ENCODE measurements at places on chromosomes 2 and 18.

DNA sequence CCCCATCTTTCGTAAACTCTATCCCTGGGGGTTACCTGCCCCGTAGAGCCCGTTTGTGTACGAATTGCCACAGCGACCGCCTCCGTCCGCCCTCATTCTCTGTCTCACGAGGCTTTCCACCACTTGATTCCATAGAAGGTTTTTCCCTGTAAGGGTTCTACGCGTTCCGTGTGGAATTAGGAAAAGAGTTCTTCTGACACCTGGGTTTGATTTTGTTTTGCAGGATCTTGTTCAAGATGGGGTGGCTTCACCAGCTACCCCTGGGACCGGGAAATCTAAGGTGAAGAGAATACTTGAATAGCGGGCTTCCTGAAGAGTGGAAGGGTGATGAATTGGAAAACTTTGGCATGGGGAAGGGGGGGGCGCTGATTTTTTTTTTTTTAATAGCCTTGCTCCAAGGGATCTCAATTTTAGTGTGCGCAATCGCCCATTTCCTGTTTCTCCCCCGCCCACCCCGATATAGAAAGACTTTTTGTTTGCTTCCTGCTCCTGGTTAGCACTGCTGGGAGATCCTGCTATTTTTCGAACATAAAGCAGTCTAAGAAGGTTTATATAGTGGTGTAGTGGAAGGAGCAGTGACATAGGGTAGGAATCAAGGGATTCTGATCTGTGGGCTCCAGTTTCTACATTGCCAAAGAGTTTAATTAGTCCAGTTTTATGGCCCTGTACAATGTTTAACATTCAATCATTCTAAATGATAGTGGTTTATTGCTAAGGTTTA is 564 bp downstream of the GCC2 start:
- peak; percentile 61 for DNase-seq

- DNase-seq: no peak
These were observed 11.2 kb downstream of the CELF4 start for GRCh38 chr18:37554399-37554787.

GRCh38 chr2:127678531-127678930 is 3.2 kb upstream of the LIMS2 start:
- DNase-seq: no peak

- DNase-seq: peak; percentile 42
These were observed 212.3 kb downstream of the SNTG2 start for GRCh38 chr2:1162768-1163584.

- no peak for DNase-seq
These were observed 6.9 kb downstream of the ATP6V1B1 start for GRCh38 chr2:70942396-70943204.

DNA sequence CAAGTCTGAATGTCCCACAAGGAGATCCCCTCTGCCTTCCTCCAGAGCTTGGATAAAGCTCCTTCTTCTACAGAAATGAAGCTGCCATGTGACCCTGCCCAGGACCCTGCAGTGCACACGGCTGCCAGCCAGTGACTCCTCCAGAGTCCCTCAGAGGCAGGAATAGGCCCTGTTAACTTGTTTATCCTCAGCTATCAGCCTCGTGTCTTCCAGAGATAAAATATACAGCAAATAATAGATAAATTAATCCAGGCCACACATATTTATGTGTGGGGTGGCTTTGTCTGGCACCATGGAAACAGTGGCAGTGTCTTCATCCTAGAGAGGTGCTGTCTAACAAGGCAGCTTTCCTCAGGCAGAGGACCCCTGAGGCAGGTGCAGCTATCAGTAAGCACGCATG is 66.7 kb downstream of the TMEM18 start:
- no peak for DNase-seq

- DNase-seq: no peak
These were observed 78.4 kb upstream of the EFEMP1 start for GRCh38 chr2:56001947-56002346.

- DNase-seq: no peak
These were observed 203.7 kb downstream of the HDAC4 start for GRCh38 chr2:239197146-239197545.

GRCh38 chr2:72979896-72980295 is 62.6 kb downstream of the EMX1 start:
- peak; percentile 93 for DNase-seq

- peak; percentile 37 for DNase-seq
These were observed 963.6 kb downstream of the SOCS6 start for GRCh38 chr18:71252351-71252865.

GRCh38 chr2:170821531-170822289 is 5.0 kb downstream of the GAD1 start:
- DNase-seq: no peak

GRCh38 chr2:165328272-165328671 is 89.1 kb downstream of the SCN2A start:
- DNase-seq: peak; percentile 29

- DNase-seq: no peak
These were observed 180.9 kb downstream of the FIGN start for GRCh38 chr2:163554864-163555263.

GRCh38 chr2:233414273-233414654 is 60.0 kb downstream of the DGKD start:
- no peak for DNase-seq

- peak; percentile 38 for DNase-seq
These were observed 1029.1 kb upstream of the KLHL29 start for GRCh38 chr2:22355816-22356433.

GRCh38 chr2:41723526-41723925 is 324.3 kb upstream of the PKDCC start:
- no peak for DNase-seq

- DNase-seq: peak; percentile 86
These were observed 284.5 kb downstream of the PRKCE start for GRCh38 chr2:45935791-45936622.

DNA sequence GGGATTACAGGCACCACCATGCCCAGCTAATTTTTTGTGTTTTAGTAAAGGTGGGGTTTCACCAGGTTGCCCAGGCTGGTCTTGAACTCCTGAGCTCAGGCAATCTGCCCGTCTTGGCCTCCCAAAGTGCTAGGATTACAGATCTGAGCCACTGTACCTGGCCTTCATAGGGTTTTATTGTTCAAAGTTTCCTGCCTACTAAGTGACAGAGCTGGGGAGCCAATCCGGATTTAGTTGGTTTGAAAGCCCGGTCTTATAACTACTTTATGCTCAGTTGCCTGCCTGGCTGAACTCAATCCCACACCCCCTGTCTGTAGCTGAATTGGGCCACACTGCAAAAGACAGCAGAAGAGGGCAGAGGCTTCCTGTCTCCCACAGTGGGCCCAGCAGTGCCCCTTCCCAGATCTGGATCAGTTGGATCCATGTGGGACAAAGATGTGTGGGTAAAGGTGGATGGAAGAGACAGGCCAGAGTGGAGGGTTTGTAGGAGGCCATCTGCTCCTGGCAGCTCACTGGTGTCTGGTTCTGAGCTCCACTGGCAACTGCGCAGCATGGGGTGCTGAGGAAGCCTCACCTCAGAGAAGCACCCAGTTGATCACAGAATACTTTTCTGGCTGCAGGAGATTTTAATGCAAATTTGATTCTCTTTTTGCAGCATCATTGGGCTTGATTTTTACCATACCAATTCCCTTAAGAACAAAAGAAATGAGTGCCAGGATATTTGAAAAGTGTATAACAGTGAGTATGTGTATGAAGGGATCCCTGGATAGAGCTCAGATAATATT is 144.9 kb downstream of the DDX1 start:
- no peak for DNase-seq

GRCh38 chr2:73368781-73369180 is 16.9 kb upstream of the ALMS1 start:
- DNase-seq: peak; percentile 19

GRCh38 chr2:188734691-188735090 is 239.5 kb upstream of the COL3A1 start:
- DNase-seq: no peak

DNA sequence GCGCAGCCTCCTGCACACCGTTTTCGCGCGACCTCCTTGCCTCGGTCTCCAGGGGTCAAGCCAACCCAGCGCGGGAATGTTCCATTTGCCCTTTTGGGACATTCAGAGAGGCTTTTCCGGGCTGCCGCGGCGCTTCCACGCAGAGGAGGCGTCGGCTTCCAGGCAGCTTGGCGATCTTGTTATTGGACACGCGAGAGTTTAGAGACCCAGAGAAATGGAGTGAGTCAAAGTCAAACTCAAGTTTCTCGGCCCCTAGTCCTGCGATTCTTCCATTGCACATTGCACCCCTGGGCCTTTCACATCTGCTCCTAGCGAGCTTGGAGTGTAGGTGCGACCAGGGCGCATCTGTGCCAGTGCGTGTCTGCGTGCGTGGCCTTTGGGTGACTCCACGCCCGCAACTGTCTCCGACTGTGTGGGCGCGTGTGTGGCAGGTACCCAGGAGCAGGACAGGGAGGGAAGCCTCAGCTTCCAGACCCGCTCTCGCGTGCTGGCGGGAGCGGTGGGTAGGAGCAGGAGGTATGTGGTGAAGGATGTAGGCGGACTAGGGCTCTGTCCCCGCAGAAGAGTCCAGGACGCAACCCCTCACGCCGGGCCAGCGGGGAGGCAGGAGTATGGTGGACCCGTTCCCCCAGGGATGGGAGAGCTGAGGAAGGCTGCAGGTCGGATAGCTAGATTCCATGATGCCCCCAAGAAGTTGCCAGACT is 13.5 kb downstream of the SIX3 start:
- no peak for DNase-seq

GRCh38 chr2:218186876-218187275 is 20.1 kb upstream of the CXCR1 start:
- no peak for DNase-seq

DNA sequence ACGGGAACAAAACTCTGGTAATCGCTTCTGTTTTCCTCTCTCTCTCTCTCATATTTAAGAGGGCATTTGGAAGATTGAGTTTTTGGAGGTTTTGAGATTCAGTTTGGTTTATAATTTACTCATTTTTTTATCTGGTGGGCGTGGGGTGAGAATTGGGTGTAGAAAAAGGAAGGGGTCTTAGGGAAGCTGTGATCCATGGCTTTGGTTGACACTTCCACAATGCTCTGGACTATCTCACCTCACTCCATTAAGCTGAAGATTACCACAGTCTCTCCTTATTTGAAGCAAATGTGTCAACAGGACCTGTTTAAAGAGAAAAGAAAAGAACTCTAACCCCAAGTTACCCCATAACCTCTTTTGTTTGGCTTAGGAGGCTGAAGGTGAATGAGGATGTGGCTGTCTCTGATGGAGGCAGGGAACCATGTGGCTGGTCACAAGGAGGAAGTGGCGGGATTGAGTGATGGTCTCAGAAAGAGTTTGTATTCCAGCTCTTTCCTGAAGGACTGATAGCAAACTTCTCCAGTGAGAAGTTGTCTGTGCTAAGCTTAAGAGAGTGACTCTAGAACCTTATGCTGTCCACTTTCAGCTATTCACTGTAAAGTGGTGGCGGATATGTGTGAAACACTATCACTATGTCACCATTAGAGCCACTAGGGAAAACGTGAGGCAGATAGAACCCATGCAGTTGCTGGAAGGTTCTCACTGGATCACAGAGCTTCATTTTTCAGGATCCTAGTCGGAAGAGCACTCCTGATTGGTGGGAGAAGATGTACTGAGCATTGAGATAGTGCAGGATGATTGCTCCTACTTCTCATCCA is 934 bp downstream of the ZNF804A start:
- peak; percentile 85 for DNase-seq

GRCh38 chr18:21063011-21063410 is 48.6 kb downstream of the ROCK1 start:
- DNase-seq: no peak

- no peak for DNase-seq
These were observed 998 bp upstream of the SLC66A3 start for GRCh38 chr2:11154016-11154922.

DNA sequence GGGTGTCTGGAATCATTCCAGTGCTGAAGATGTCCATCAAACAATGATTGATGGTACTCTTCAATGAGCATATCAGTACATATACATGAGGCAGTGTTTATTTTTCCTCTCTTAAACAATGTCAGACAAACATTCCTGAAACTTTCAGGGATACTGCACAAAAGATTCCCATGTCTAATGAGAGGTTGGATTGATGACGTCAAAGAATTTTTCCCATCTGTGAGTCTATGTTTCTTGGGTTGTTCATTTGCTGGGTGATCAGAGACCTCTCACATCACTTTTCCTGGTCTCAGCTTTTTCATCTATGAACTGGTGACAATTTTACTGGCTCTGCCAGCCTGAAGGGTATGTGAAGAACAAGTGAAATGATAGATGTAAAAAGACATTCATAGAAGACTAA is 325.5 kb downstream of the EN1 start:
- no peak for DNase-seq

DNA sequence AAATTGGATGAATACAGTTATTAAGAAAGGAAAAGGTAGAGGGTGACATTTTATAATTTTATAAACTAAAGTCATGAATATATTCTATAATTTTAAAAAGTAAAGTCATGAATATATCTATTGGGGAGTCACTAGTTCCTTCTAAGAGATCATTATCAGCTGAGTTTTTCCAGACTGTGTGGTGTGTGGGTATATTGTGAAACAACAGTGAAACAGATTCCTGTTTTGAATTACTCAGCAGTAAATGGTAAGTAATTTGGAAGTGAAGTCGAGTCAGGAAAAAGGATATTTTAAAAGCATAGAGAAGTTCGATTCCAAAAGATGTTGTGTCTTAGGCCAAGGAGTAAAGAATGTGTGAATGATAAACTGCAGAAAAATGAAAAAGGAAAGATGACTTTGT is 1018.2 kb upstream of the NXPH2 start:
- DNase-seq: peak; percentile 3

GRCh38 chr2:71064754-71065621 is 3.5 kb upstream of the NAGK start:
- DNase-seq: peak; percentile 93

GRCh38 chr2:98419977-98420725 is 24.5 kb upstream of the INPP4A start:
- DNase-seq: no peak

- no peak for DNase-seq
These were observed 117.4 kb upstream of the RPRM start for GRCh38 chr2:153595939-153596338.

DNA sequence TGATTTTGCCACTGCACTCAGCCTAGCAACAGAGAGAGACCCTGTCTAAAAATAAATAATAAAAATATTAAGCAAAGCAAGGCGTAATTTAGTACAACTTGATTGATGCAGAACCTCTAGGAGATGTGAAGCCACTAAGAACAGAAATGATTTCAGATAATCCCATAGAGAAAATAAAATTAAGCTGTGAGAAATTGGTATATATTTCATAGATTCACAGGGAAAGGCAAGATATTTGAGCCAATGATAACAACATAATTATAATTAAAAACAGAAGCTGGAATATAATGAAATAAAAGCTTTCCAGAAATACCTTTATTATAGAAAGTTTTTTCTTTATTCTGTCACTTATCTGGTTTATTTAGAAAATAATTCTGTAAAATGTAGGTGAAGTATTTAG is 88.9 kb upstream of the GULP1 start:
- no peak for DNase-seq

DNA sequence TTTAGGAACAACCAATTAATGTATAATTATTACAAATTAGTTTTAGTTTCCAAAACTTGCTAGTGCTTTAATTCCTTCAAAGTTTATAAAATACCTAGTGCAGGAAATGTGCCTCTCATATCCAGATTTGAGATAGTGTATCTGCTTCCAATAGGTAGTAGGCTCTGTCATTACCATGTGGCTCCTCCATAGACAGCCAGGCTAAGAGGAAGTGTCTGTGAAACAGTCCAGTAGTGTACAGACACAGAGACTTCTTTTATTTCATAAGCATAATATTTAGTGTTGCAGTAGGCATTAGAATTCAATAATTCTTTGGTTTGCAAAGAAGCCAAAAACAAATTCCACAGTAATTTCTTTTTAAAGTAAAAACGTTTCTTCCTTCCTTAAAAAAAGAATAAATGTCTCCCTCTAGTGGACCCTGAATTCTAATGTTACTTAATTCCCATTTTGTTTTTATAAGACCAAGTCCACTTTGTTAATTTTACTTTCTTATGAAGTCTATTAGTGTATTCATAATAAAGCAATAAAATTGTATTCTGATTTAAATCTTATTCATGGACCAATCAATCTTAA is 101.2 kb downstream of the NEB start:
- DNase-seq: peak; percentile 45

Data from NB4 (cell line).